ENCODE measurements at places on chromosomes 12 and 14. TPM values are rescaled to one million over a fixed set of nuclear protein-coding genes. Genes with fewer than 3 reads are reported as not detected.

The ACOT4 gene
- 0.33 TPM for total RNA-seq

The PHETA1 gene
- total RNA-seq, result 5.5 TPM

The SYCP3 gene
- 0.17 TPM for total RNA-seq

The CLEC7A gene
- 0.43 TPM for total RNA-seq

The RGS6 gene
- total RNA-seq, result not detected

The TMEM120B gene
- total RNA-seq, result 3.6 TPM

The HEBP1 gene
- 29.0 TPM for total RNA-seq

The VPS33A gene
- 16.9 TPM for total RNA-seq

The SIVA1 gene
- total RNA-seq, result 74.5 TPM

The MMP14 gene
- total RNA-seq, result 51.7 TPM

The SERPINA3 gene
- not detected for total RNA-seq

The MMP17 gene
- total RNA-seq, result 10.5 TPM

The TM9SF1 gene
- 58.0 TPM for total RNA-seq

The OLR1 gene
- total RNA-seq, result not detected

The TCTN1 gene
- total RNA-seq, result 7.6 TPM

The KLRF2 gene
- total RNA-seq, result not detected

The WDR20 gene
- 15.4 TPM for total RNA-seq

The CLEC9A gene
- not detected for total RNA-seq

The SYT1 gene
- total RNA-seq, result 5.2 TPM

The GPRC5D gene
- not detected for total RNA-seq

The SFSWAP gene
- total RNA-seq, result 18.3 TPM

The INF2 gene
- 26.5 TPM for total RNA-seq

The CCT2 gene
- 156 TPM for total RNA-seq

All from dermis lymphatic vessel endothelial cell (primary cell).